ENCODE measurements at places on chromosomes 12 and 14. TPM values are rescaled to one million over a fixed set of nuclear protein-coding genes. Genes with fewer than 3 reads are reported as not detected.

DNA sequence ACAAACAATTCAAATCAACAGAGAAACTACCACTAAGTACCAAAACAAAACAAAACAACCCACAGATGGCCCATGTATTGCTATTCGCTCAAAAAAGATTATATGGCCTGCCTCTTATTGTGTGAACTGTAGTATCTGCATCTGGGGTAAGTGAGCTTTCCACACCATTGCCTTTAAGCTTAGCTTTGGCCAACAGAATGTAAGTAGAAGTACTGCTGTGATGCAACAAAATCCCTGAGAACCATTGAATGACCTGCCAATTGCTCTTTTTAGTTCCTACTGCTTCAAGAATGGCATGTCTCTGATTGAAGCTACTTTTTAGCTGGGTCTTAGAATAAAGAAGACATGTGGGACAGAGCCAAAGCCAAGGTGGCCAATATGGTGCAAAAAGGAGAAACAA lies 32.5 kb downstream of the PPFIA2 start:
- no peak for DNase-seq

GRCh38 chr12:43105426-43105981 lies 446.5 kb downstream of the ADAMTS20 start:
- DNase-seq = no peak

BATF gene
- total RNA-seq = not detected

- DNase-seq = no peak
Measured at GRCh38 chr14:52070051-52070431, 1.2 kb upstream of the NID2 start.

GRCh38 chr12:120485961-120486881 lies 9.7 kb upstream of the DYNLL1 start:
- DNase-seq = no peak

MYO1H gene
- total RNA-seq = not detected

- DNase-seq = no peak
Measured at GRCh38 chr14:104642540-104642868, 37.9 kb upstream of the TMEM179 start.

RNASE2 gene
- total RNA-seq = not detected

TMEM260 gene
- total RNA-seq = 19.3 TPM

GRCh38 chr14:100885617-100886016 lies 17.9 kb downstream of the RTL1 start:
- no peak for DNase-seq

- DNase-seq = no peak
Measured at GRCh38 chr14:78657451-78657850, 487.3 kb downstream of the NRXN3 start.

DNA sequence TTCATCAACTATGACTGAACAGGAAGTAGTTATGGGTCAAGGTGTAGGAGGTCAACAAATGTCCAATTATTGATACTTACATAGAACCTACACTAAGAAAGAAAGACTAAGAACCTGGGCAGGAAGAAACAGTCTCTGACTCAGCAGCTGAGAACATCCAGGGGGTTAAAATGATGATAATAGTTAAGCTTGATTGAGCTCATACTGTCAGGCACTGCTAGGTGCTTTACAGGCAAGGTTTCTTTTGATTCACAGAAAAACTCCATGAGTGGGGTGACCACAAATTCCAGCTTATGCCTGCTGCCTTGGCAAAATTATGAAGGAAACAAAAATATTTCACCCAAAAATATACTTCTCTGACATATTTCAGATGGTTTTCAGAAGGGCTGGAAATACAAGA lies 75.0 kb downstream of the ACADS start:
- no peak for DNase-seq

DNA sequence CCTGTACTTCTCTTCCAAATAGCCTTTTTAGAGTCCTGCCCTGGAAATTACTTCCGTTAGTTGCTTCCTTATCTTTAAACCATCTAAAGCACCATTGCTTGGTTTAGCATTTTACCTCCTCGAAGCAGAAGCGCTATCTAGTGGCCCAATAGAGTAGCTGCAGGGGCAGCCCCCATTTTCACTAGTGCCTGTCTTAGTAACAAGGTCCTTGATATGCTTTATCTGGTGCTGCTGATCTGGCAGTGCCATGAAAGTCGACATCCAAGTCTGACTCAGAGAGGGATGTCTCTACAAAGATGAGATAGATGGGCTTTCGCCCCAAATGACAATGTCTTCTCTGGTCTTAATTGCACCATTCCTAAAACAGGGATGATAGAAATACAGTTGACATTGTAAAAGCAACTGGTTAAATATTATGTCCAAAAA lies 25.0 kb upstream of the CIT start:
- peak; percentile 87 for DNase-seq

GRCh38 chr12:94922561-94922960 lies 80.9 kb downstream of the NDUFA12 start:
- DNase-seq = no peak

DNA sequence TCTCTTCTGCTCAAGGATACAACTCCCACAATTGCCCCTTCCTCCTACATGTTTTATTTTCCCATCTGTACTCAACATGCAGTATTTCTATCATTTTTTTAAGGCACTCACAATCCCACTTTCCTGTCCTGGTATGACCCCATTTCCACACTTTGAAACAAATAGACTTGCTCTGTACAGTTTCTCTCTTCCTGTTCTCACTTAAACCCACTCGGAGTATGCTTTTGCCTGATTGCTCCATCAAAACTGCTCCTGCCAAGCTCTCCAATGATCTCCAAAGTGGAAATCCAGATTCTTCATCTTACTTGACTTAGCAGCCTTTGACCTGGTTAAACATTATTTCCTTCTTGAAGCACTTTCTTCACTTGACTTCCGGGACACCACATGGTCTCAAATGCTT lies 384.5 kb downstream of the SEC23A start:
- no peak for DNase-seq

GRCh38 chr12:93537769-93538168 lies 34.7 kb upstream of the SOCS2 start:
- peak; percentile 58 for DNase-seq
